Activated T-cell treated with anti-CD3 and anti-CD28 coated beads, Interleukin-2, amount 50 U/mL, for 1 hour (primary cell): ENCODE measurements at places on chromosomes 11 and 22.

DNA sequence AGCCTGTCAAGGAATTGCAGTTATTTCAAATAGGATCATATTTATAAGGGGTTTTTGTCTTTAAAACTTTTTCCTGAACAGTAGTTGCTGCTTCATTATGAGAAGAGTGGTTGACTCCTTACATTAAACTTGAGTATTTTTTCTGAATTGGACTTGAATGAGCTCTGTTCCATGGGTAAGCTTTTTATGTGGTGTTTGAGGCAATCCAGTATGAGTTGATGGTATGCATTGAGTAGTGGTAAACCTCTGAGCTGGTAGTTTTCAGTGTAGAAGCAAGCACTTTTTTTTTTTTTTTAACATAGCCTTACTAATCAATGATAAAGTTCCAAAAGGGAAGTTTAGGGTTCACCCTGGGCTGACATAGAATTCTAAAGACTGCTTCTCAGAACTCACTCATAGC lies 3.4 kb downstream of the KMT2A start:
- DNase-seq = no peak

GRCh38 chr11:89521294-89521693 lies 30.1 kb upstream of the NOX4 start:
- DNase-seq = no peak

DNA sequence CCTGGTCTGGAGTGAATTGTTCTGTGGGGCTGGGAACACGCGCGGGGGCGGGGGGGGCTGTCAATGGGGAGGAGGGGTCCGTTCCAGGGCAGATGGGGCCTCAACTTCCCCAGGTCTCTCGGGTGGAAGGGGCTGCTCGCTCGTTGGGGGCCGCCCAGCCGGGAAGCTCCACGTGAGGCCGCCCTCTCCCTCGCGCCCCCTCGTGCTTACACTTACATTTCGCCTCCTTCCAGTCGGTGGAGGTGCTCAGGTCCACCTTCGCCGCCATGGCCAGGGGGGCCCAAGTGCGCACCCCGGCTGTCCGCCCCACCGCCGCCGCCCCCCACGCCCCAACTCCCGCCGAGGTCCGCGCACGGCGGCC lies 452 bp downstream of the MACROD1 start:
- peak; percentile 31 for DNase-seq

- no peak for DNase-seq
Observed at GRCh38 chr11:64230985-64231365, 627 bp downstream of the DNAJC4 start.

DNA sequence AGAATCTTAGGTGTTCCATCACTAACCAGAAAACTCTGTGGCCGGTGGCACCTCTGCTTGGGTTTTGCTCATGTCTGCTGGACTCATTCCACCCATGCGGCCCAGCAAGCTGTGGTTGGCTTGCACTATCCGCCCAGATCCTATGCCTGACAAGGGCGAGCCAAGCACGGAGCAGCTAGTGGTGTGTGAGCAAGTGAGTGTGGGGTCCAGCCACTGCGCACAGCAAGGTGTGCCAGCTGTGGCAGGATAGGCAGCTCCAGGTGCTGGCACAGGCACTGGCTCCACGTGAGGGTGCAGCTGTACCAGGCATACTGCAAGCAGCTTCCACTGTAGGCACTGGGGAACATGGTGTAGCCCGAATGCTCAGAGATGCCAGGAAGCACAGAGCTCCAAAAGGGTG lies 813.7 kb upstream of the CNTN5 start:
- no peak for DNase-seq

DNA sequence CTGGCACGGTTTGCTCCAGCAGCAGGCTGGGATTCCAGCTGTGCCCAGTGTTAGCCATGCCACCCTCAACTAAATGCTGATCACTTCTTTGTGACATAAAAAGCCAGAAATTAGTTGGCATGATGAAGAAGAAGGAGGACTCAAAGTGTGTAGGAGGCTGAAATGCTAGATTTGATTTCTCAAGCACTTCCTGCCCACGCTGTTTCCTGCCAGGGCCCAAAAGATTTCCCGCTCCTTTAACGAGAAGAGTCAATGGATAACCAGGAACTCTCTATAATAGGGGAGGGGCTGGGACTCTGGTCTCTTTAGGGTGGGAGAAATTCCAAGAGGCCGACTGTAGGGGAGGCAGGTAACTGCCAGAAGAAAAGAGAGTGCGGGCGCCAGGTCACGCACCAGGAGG lies 26.4 kb downstream of the APOL3 start:
- DNase-seq = no peak

GRCh38 chr11:49851971-49852389 lies 100.2 kb upstream of the OR4C13 start:
- DNase-seq = no peak

DNA sequence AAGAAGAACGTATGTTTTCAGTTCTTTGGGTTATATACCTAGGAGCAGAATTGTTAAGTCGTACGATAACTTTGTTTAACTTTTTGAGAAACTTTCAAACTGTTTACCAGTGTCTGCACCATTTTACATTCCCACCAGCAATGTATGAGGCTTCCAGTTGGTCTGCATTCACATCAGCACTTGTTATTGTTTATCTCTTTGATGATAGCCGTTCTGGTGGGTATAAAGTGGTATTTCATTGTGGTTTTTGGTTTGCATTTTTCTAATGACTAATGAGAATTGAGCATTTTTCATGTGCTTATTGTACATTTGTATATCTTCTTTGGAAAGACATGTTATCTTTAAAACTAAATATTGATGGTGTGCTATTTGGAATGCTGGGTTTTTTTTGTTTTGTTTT lies 59.8 kb downstream of the KDM2A start:
- DNase-seq = no peak

DNA sequence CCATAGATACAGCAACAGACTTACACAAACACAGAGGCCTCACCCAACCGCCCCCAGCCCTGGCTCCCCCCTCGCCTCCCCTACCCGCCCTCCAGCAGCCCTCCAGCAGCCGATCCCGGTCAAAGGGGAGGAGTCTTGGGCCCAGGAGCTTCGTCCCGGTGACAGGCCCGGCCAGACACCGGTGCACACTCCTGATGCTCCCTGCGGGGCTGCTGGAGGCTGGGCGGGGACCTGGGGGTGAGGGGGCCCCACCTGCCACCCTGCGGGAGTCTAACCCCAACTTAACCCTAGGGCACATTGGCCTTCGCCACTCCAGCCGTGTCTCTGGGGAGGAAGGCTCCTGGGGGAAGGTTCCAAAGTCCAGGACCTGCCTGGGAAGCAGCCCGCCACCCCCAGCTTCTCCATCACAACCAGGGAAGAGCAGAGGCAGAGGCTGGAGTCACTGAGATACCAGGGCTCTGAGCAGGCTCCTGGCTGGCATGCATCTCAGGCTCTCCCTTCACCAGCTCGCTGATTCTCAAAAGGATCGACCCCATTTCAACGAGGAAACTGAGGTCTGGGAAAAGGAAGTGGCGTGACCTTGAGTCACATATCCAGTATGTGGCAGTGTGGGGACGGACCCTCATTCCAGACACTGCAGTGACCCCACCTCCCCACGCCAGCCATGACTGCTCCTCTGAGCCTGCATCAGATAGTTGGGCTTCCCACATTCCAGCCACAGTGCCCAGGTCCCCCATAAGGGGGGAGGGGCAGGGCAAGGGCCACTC lies 14.4 kb downstream of the BCL9L start:
- no peak for DNase-seq
